ENCODE measurements at places on chromosomes 12 and 14. TPM values are rescaled to one million over a fixed set of nuclear protein-coding genes. Genes with fewer than 3 reads are reported as not detected.

Gene TTC5
- 25.6 TPM for total RNA-seq

Gene BHLHE41
- total RNA-seq = not detected

Gene LMNTD1
- not detected for total RNA-seq

Gene MAP3K9
- total RNA-seq = 11.2 TPM

Gene OR6C68
- total RNA-seq = not detected

Gene AQP2
- not detected for total RNA-seq

Gene KRT6C
- total RNA-seq = not detected

Gene TSPAN11
- total RNA-seq = 21.4 TPM

Gene NXPH4
- total RNA-seq = 0.71 TPM

Gene MFAP5
- total RNA-seq = not detected

Gene CEBPE
- not detected for total RNA-seq

Gene TIMELESS
- 110 TPM for total RNA-seq

Gene AGAP2
- total RNA-seq = 3.9 TPM

Gene SLC7A8
- 9.4 TPM for total RNA-seq

Gene BDKRB1
- not detected for total RNA-seq

Gene PLEK2
- total RNA-seq = not detected

Gene PRKD1
- total RNA-seq = 12.4 TPM

Gene GSC
- total RNA-seq = not detected

Gene ACOT6
- total RNA-seq = not detected

Gene FICD
- 2.9 TPM for total RNA-seq

Gene ETFBKMT
- 2.2 TPM for total RNA-seq

Gene UNG
- total RNA-seq = 78.7 TPM

All from neural crest cell (in vitro differentiated cells).